Glomerular endothelial cell (primary cell): ENCODE measurements at places on chromosomes 12 and 14.

DNA sequence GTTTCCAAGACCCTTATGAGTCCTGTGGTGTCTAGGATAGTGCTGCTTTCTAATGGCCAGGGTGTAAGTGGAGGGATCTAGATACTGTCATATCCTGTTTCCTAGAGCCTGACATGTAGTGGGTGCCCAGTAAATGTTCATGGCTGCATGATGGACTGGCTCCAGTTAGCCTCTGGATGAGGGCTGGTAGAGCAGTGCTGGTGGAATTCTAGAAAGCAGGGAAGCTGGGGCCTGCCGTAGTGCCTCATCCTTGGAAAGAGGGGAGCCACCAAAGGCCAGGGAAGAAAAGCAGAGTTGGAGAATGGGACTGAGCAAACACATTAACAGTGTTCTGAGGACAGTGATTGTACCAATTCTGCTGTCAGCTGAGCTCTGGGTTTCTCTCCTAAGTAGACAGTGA, 637 bp downstream of the GZMB start:
- no peak for DNase-seq

- no peak for DNase-seq
These were observed 25.0 kb downstream of the OTUB2 start for GRCh38 chr14:94051115-94051514.

DNA sequence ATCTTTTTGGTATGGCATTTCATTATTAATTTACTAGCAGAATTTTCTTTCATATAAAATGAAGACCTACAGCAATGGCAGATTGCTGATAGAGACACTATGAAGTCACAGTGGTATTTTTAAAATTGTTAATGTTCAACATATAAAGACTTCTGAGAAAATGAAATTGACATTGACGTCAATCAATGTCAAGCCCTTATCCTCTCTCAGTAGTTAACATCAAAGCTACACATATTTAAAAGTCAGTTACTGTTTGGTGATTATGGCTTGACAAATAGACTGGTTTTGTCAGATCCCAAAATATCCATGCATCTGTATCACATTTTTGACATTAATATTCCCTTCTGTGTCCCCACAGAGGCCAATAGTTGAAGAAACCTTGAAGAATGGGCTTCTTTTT, 1069.1 kb upstream of the SEL1L start:
- DNase-seq: no peak

DNA sequence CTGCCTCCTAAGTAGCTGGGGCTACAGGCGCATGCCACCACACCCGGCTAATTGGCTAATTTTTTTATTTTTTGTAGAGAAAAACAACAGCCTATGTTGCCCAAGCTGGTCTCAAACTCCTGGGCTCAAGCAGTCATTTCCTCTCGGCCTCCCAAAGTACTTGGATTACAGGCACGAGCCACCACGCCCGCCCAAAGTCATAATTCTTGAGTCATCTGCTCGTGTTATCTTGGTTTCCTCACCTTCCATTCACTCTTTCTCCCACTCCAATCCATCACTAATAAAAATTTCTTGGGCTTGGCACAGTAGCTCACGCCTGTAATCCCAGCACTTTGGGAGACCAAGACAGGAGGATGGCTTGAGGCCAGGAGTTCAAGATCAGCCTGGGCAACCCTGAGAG, 32.0 kb downstream of the ITGA7 start:
- DNase-seq: no peak
